ENCODE measurements at places on chromosomes 11 and 22.

GRCh38 chr11:31810779-31811647, at the start of gene PAX6:
Gene PAX6 (minus strand): TSS chr11:31811322. CDS start chr11:31806411, 4,911 bp downstream.
- no peak for DNase-seq

GRCh38 chr22:32052936-32053791, 10.1 kb downstream of the SLC5A1 start:
- no peak for DNase-seq

- no peak for DNase-seq
Observed at GRCh38 chr11:47106798-47107411, 69.8 kb downstream of the ARFGAP2 start.

- no peak for DNase-seq
Observed at GRCh38 chr22:42091455-42091782, 847 bp upstream of the NDUFA6 start.

GRCh38 chr22:31143537-31143936, 3.2 kb upstream of the PLA2G3 start:
- no peak for DNase-seq

DNA sequence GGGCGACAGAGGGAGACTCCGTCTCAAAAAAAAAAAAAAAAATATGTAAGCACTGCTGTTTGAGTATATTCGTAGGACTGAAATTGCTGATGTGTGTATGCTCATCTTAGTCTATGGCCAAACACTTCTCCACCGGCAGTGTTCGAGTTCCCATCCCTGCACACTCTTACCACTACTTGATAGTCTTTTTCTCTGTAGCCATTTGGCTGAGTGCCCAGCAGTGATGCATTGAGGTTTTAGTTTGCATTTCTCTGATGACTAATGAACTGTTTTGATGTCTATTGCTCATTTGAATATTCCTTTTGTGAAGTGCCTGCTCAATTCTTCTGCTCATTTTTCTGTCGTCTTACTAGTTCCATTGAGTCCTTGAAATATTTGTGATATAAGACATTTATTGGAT, 1.9 kb downstream of the TIRAP start:
- DNase-seq = peak; percentile 80

GRCh38 chr11:126561327-126561893, 205.9 kb downstream of the ST3GAL4 start:
- no peak for DNase-seq

DNA sequence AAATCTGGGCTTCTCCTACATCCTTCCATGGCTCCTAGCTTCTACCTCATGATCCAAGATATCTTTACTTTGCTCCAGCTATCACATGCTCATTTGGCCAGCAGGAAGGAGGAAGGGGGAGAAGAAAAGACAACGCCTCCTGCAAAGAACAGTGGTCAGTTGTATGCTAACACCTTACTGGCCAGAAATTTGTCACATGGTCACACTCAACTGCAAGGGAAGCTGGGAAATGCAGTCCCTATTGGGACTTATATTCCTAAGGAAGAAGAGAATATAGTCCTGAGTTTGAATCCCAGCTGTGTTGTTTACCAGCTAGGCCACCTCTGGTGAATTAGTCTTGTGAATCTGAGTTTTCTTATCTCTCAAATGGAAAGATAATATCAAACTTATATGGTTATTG, 272.0 kb downstream of the BLID start:
- DNase-seq = no peak

- no peak for DNase-seq
Observed at GRCh38 chr11:76856106-76856505, 4.6 kb upstream of the ACER3 start.

DNA sequence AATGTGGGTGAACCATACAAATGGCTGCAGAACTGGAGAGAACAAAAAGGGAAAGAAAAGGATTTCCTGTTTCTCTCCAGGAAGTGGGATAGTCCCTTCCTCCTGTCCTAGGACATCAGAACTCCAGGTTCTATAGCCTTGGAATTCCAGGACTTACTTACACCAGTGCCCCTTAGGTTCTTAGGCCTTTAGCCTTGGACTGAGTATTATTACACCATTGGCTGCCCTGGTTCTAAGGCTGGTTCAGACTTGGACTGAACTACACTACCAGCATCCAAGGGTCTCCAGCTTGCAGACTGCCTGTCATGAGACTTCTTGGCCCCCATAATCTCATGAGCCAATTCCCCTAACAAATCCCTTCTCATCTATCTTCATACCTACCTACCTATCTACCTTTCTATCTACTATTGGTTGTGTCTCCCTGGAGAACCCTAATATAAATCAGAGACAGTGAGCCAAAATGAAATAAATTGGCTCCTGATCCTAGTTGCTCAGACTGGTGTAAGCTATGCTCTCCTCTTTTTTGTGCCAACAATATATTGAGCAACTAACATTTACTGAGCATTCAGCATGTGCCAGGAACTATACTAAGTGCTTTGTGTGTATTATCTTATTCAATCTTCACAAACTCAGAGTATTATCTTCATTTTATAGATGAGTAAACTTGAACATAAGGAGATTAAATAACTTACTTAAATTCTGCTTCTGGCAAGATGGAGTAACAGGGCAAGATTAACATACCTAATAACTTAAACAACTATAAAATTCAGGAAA, 303.7 kb downstream of the TTC28 start:
- no peak for DNase-seq

- DNase-seq = no peak
Observed at GRCh38 chr11:3710485-3711259, 39.5 kb upstream of the CHRNA10 start.

GRCh38 chr11:118914178-118914918, 11.4 kb downstream of the BCL9L start:
- peak; percentile 61 for DNase-seq

DNA sequence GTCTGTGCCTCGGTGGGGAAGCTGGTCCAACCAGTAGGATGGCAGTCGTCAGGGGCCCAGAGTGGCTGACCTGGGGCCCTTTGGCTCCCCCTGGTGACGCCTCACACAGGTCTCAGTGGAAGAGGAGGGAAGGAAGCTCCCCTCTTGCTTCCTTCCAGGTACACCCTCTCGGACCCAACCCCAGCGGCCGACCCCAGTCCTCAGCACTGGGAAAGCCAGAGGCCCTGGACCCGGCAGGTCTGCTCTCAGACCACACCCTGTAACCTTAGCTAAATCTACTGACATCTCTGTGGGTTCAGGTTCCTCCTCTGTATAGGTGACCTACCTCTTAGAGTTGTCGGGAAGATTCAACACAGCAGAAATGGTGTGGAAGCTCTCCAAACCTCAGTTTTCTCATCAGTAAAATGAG, 3.4 kb upstream of the SCUBE1 start:
- DNase-seq = peak; percentile 56

DNA sequence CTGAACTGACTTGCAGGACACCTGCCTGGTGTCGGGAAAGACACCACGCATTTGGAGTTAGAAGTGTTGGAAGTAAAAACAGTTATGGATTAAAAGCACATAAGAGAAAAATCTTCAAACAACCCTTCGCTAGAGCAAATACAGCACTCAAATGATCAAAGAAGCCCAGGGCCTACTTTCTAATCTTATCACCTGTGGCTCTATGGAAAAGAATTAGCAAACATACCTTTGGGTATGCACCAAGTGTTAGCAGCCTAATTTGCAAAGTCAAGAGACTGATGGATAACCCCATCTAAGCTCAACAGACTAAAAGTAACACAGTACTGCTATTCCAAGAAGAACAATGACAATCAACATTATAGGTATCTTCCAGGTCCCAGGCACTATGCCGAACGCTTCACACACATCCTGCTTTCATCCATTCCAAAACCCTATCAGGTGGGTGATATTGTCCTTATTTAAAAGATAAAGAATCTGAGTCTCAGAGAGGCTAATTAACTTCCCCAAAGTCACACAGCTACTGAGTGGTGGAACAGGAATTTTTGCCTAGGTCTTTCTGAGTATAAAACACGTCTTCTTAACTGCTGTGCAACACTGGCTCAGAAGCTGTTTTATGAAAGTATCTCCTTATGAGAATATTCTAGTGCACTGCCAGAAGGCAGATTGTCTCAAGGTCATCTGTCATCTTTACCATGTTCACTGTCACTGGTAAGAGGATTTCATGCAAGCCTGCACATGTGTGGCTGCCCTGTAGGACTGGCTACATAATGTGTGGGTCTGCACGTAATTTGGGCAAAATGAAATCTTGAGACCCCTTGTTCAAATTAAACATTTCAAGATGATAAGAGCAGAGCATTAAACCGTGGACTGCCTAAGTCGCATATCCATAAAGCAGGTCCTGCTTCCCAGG, 16.4 kb downstream of the SLC1A2 start:
- DNase-seq = no peak

GRCh38 chr11:59208956-59209355, 3.8 kb downstream of the MPEG1 start:
- DNase-seq = no peak

DNA sequence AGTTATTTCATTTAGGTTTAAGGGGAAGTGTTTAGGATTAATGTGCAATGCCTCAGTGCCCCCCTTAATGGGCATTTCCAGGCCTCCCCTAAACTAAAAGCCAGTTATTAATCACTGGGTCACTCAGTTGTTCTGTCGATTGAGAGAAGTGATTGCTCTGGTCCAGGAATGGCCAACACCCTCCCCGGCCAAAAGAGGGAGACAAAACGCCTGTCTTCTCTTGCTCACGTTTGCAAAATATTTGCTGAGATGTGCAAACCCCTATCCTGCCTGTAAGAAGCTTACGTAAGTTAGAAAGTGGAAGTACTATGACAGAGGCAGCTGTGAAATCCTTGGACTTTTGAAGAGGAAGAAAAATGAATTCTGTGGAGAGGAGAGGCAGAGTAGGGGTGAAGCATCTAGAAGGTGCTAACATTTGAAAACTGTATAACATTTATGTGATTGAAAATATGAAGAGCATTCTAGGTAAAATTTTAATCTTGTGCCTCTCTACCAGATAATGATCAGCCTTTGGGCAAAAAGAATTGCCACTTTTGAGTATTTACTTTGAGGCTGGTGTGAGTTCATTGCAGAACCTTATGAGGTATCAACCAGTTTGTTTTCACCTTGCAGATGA, 37.7 kb downstream of the NTM start:
- no peak for DNase-seq

DNA sequence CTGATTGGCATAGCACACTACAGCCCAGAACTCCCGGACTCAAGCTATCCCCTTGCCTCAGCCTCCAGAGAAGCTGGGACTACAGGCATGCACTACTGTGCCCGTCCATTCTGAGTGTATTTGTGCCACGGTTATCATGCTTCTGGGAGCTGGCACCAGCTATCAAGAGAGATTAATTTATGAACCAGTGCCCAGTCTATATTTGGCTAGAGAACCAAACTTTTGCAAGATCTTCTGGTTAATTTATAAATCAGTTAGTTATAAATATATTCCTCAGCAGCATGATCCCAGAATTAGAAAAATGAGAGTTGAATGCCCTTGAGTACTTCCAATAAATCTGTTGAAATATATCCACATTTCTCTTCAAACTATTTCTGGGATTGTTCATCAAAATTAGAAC, 67.5 kb upstream of the OR5AN1 start:
- no peak for DNase-seq

- DNase-seq = no peak
Observed at GRCh38 chr11:63951779-63952536, 13.2 kb downstream of the NAA40 start.

All from activated T-cell treated with anti-CD3 and anti-CD28 coated beads for 48 hours (primary cell).